ENCODE measurements at places on chromosomes 1 and 21. TPM values are rescaled to one million over a fixed set of nuclear protein-coding genes. Genes with fewer than 3 reads are reported as not detected.
A peak's percentile ranks its signal among the peaks of the same experiment; 100 is the strongest.

Gene PLD5
- total RNA-seq, result 1.8 TPM

Gene CALML6
- not detected for total RNA-seq

GRCh38 chr1:108531444-108531843 is 28.5 kb upstream of the EEIG2 start:
- DNase-seq, result no peak

DNA sequence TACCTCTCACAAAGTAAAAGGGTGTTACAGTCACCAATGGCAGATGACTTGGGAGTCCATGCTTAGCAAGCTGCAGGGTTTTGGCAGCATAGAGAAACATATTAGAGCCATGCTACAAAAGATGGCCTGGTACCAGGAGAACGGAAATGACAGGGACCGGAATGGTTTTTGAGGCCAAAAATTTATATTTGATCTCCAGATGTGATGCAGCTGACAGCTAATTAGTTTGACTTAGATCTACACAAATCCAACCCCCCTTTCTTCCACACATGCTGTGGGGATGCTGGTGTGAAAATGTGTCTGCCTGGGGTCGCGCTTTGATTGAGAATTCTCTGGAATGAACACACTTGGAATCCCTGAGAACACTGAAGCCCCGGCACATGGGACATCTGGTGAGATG is 26.5 kb downstream of the SYF2 start:
- DNase-seq, result no peak

- peak; percentile 7 for DNase-seq
Observed at GRCh38 chr21:37087188-37087587, 14.1 kb downstream of the TTC3 start.

DNA sequence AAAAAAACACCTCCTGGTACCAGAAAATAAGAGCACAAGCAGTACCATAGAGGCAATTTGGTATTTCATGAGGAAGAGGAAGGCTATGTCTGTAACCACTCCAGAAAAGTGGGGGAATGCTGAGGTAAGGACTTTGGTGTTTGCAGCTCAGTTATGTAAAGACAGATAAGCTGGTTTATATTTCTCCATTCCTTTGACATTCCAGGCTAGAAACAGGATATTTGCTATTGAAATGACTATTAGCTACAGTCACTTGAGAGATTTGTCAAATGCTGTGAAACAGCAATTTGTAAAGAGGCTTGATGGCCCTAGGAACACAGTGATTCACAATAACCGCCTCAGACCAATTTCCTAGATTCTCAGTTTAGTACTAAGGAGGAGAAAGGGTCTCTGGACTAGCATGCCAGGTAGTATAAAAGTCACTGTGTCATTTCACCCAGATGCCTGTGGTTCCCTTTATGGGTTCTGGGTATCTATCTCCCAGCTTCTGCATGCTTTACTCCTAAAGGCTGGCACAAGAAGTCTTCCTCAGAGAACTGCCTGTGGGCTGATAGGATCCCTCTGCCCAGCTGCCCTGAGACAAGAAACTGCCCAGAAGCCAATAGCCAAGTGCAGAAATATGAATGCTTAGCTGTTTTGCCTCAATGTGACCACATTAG is 80.5 kb downstream of the VCAM1 start:
- DNase-seq, result no peak

DNA sequence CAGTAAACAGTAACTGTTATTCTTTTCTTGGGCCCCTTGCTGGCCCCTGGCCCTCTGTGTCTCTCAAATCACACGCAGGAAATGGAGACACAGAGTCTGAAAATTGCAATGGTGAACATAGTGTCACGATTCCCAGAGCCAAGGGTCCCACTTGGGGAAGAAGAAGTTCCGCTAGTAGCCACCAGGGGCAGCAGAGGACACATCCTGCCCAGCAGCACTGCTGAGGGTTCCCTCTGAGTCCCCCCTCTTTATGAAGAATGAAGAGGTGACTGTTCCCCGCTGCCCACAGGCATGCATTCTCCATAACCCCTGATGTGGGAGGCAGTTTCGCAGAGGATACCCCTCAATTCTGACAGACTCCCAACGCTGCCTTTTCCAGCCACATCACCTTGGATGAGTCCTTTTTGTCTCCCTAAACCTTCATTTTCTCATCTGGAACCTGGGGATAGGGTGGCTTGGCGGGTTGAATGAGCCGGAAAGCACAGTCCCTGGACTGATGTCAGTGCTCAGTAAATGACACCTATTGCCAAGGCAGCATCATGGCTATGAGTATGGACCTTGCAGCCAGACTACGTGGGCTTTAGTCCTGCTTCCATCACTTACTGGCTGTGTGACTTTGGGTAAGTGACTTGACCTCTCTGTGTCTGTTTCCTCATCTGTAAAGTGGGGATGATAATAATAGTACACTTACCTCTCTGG is 238.0 kb upstream of the TMEM51 start:
- DNase-seq, result peak; percentile 72
